ENCODE measurements at places on chromosomes 4 and X.

DNA sequence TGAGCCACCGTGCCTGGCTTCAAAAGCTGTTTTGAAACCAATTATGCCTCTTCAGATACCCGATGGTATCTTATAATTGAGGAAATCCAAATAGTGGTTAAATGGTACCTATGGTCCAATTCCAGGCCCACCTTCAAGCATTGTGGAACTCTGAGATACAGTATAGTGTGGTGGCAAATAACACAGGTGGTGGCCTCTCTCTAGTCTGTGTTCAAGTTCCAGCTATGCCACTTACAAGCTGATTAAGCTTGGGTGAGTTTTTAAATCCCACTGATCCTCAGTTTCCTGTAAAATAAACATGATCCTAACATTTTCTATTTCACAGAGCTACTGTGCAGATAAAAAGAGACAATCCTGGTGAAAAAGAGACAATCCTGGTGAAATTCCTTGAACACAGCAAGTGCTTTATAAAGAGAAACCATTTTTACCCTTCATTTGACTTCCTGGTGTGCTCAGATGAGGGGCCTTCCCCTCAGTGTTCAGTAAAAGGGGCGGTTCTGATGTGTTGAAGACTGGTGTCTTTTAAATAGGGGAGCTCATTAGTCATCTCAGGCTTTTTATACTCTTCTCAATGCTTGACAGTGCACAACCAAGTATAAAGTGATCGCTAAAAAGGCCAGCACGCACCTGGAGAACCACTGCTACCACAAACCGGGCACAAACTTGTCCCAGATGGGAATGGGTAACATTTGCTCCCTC lies 30.8 kb upstream of the CD40LG start:
- no peak overlapping the region for H3K4me3 ChIP-seq
- H3K36me3 ChIP-seq, result no peaks in the 10 kb centered on the region
- H3K27me3 ChIP-seq, result no peaks in the 10 kb centered on the region
- H3K4me1 ChIP-seq, result no peaks in the 10 kb centered on the region
- no peak overlapping the region for H3K27ac ChIP-seq
- DNase-seq, result no peak

GRCh38 chr4:187887906-187888305 lies 107.7 kb upstream of the ZFP42 start:
- no peak overlapping the region for H3K4me3 ChIP-seq
- H3K27me3 ChIP-seq, result no peaks in the 10 kb centered on the region
- DNase-seq, result no peak
- no peaks in the 10 kb centered on the region for H3K4me1 ChIP-seq
- H3K36me3 ChIP-seq, result no peaks in the 10 kb centered on the region
- no peak overlapping the region for H3K27ac ChIP-seq

GRCh38 chr4:139689093-139689722 lies 23.6 kb downstream of the MGST2 start:
- DNase-seq, result no peak
- no peak overlapping the region for H3K27ac ChIP-seq
- H3K27me3 ChIP-seq, result no peaks in the 10 kb centered on the region
- H3K36me3 ChIP-seq, result no peaks in the 10 kb centered on the region

- H3K36me3 ChIP-seq, result no peaks in the 10 kb centered on the region
- H3K27me3 ChIP-seq, result no peaks in the 10 kb centered on the region
- no peak overlapping the region for H3K27ac ChIP-seq
Measured at GRCh38 chrX:109270580-109271484, 211.1 kb downstream of the GUCY2F start.

DNA sequence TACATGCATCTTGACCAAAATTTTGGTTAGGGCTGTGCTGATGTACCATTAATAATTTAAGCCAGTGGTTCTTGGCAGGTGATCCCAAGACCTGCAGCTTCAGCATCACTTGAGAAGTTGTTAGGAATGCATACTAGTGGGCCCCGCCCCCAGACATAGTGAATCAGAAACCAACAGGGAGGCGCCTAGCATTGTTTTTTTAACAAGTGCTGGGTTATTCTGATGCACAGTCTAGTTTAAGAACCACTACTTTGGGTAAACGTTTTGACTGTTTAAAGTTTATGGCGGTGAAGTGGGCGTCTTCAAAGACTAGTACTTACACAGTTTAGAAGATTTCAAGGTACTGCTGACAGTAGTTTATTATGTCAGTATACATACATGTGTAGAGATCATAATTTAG lies 23.6 kb downstream of the FAM199X start:
- no peak overlapping the region for H3K27ac ChIP-seq
- no peaks in the 10 kb centered on the region for H3K4me1 ChIP-seq
- H3K4me3 ChIP-seq, result no peak overlapping the region
- DNase-seq, result no peak
